ENCODE measurements at places on chromosomes 6 and 20. TPM values are rescaled to one million over a fixed set of nuclear protein-coding genes. Genes with fewer than 3 reads are reported as not detected.

ZNF311 gene
- polyA plus RNA-seq, result 0.08 TPM

EMILIN3 gene
- polyA plus RNA-seq, result not detected

SLC35D3 gene
- polyA plus RNA-seq, result not detected

AVP gene
- not detected for polyA plus RNA-seq

- no peak for DNase-seq
- no peaks in the 10 kb centered on the region for H3K36me3 ChIP-seq
- no peak overlapping the region for H3K4me3 ChIP-seq
- H3K27me3 ChIP-seq, result no peaks in the 10 kb centered on the region
- no peak overlapping the region for H3K27ac ChIP-seq
- H3K4me1 ChIP-seq, result no peaks in the 10 kb centered on the region
Observed at GRCh38 chr6:162493917-162494316, 233.6 kb downstream of the PRKN start.

DNA sequence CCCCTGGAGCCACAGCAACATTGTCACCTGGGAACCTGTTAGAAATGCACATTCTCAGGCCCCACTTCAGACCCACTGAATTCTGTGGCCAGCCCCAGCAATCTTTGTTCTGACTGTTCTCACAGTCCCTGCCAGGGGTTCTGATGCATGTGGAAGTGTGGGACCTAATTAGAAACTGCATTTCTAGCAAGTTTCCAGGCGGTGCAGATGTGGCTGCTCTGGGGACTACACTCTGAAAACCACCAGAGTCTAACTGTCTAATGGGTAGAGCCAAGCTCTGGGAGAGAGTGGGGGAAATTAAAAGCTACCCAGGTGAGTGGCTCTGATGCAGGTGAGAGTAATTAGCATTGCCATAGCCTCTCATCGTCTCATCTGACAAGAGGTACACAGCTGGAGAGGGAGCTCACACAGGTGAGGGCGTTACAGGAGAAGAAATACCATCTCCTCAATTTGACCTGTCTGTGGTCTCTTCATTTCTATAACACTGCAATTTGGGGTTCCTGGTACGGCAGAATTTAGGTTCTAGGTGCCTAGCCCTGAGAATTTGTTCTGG, 66.0 kb downstream of the SNX5 start:
- no peaks in the 10 kb centered on the region for H3K4me1 ChIP-seq
- no peak overlapping the region for H3K27ac ChIP-seq
- H3K36me3 ChIP-seq, result no peaks in the 10 kb centered on the region
- no peak for DNase-seq

- H3K4me3 ChIP-seq, result peak overlapping the region; percentile 1
- H3K4me1 ChIP-seq, result no peaks in the 10 kb centered on the region
- peak; percentile 8 for DNase-seq
- H3K27me3 ChIP-seq, result no peaks in the 10 kb centered on the region
Observed at GRCh38 chr20:4973330-4974097, 27.8 kb downstream of the SLC23A2 start.

GRCh38 chr6:81241126-81242041, 511.1 kb downstream of the TENT5A start:
- no peak overlapping the region for H3K4me3 ChIP-seq
- DNase-seq, result no peak
- no peak overlapping the region for H3K27ac ChIP-seq
- no peaks in the 10 kb centered on the region for H3K36me3 ChIP-seq

DNA sequence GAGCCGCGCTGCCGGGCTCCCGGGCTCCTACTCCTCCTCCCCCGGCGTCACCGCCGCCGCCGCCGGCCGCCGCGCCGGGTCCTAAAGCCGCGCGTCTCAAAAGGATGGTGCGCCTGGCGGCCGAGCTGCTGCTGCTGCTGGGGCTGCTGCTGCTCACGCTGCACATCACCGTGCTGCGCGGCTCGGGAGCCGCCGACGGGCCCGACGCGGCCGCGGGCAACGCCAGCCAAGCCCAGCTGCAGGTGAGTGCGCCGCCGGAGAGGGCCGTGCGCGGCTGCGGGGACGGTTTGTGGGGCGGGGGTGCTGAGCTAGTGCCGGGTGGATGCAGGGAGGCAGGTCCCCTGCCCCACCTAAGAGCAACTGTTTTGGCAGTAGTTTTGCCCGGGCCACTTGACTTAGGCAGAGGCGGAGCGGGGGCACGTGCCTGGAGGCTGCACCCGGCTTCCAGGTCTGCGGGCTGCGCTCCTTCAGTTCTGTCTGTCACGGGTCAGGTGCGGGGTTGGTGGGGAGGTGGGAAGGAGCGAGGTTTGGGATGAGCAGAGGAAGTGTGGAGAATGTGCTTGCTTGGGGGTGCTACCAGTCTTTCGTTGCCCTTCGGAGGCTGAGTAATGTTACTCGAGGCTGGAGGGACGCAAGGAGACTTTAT, 722 bp downstream of the ISM1 start:
- peaks cover 18% of the 10 kb centered on the region for H3K4me1 ChIP-seq
- DNase-seq, result peak; percentile 59

DNA sequence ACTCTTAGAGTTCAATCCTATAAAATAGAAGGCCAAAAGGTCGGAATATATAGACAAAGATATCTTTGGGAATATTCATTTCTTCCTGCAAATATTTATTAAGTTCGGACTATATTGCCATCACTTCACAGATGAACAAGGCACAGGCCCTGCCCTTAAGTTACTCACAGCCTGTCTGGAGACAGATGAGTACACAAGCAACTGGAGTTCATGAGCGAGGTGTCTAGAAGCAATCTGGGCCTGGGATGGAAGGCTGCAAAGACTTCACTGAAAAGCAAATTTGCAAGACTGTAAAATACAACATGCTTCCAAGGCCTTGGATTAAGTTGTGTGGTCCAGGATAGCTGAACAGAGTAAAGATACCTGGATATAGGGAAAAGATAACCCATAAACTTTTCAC, 56.7 kb upstream of the CEP85L start:
- H3K27me3 ChIP-seq, result no peaks in the 10 kb centered on the region
- peak overlapping the region; percentile 91 for H3K4me3 ChIP-seq
- peaks cover 3% of the 10 kb centered on the region for H3K36me3 ChIP-seq
- no peak for DNase-seq
- H3K27ac ChIP-seq, result peak overlapping the region; percentile 76

DNA sequence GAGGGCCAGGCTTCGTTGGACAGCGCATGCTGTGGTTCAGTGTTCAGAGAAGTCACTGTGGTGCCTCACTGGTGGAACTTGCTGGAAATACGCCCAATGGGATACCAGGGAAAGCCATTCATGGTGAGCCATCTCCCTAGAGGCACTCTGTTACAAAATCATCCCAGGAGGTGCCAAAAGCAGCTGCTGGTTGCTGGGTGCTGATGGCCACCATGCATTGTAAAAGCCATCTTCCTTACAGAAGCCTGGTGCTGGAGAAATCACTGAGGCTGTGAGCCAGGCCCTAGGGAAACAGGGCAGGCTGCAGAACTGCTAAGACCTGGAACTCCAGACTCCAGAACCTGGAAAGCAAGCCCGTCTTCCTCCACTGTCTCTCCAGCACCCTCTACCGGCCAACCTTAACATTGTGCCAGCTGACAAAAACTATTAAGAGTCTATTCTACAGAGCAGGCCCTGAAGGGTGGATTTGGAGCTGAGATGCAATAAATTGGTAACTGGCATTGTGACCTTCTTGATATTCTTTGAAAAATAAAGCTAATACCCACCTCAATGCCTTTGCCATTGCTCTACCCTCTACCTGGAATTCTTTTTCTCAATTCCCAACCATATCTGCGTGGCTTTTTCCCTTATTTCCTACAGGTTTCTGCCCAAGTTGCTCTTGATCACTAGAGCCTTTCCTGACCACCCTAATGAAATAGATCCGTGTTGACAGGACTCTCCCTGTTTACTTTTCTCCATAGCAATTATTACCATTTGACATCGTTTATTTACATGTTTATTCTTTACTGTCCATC, 18.5 kb downstream of the SNRPB start:
- no peaks in the 10 kb centered on the region for H3K27me3 ChIP-seq
- no peaks in the 10 kb centered on the region for H3K36me3 ChIP-seq
- H3K4me3 ChIP-seq, result no peak overlapping the region
- no peaks in the 10 kb centered on the region for H3K4me1 ChIP-seq
- H3K27ac ChIP-seq, result no peak overlapping the region

DNA sequence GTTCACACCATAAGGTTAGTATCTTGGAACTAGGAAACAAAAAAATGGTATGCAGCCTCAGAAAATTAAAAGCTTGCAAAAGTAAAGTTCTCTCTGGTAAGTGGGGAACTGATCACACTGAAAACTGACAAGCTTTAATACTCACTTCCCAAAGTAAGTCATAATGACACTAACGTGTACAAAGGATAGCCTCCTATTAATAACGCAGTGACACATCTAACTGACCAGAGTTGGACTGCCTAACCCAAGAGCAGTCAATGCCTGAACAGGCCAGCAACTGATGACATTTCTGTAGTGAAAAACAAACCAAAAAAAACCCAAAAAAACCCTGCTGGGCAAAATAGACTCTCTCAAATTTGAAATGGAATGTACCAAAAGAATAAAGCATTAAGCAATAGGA, 30.7 kb downstream of the CHD6 start:
- H3K36me3 ChIP-seq, result peaks cover 18% of the 10 kb centered on the region
- H3K27me3 ChIP-seq, result no peaks in the 10 kb centered on the region
- H3K27ac ChIP-seq, result no peak overlapping the region
- H3K4me3 ChIP-seq, result no peak overlapping the region

DNA sequence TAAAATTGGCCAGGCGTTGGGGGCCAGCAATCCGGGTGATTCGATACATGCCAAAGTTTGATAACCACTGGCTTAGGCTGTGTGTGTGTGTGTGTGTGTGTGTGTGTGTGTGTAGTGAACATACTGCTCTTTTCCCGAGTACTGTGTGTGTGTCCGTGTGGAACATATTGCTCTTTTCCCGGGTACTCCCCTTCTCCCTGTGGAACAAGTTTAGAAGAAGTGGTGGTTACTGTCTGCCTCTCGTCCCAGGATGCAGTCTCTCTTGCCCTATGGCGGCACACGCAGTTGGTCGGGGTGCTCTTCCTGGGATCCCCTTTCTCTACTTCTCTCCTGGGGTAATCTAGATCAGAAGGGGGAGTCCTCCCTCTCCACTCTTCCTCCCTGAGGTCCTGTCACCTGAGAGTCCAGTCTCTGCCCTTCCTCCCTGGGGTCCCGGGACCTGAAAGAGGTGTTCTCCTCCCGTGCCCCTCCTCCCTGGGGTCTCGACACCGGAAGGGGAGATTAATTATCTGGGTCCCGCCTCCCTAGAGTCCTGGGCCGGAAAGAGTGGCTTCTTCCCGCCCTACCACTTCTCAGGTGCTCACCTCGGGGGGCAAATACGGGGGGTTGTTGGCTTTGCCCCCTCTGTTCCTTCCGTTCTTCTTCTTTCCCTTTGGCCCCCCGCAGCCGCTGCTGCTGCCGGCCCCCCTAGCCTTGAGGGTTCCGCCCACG, 516 bp downstream of the GTPBP2 start:
- H3K27me3 ChIP-seq, result no peaks in the 10 kb centered on the region
- H3K36me3 ChIP-seq, result no peaks in the 10 kb centered on the region
- H3K4me1 ChIP-seq, result peaks cover 11% of the 10 kb centered on the region
- DNase-seq, result peak; percentile 51
- peak overlapping the region; percentile 76 for H3K27ac ChIP-seq
- peak overlapping the region; percentile 98 for H3K4me3 ChIP-seq

DNA sequence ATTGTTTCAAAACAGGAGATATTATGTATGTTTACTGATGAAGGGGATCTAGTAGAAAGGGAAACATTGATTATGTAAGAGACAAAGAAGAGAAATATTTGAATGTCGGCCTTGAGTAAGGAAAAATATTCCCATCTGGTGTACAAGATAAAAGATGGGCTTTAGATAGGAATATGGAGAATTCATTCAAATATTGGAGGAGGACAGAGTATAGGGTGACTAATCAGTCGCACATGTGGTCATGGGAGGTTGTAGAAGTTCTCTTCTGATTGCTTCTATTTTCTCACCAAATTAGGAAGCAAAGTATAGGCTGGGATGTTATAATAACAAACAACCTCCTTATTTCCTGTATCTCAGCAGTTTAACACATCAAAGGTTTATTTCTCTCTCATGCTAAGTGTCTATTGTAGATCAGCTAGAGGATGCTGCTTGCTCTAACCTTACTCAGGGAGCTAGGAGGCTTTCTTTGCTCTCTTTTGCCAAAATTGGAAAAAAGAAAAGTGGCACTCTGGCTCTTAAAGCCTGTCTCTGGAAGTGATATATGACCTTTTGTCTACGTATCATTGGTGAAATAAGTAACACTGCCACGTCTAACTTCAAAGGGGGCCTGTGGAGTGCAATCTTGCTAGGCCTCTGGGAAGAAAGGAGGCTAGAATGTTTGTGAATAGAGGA, 1.2 kb upstream of the HDDC2 start:
- peak overlapping the region; percentile 76 for H3K27ac ChIP-seq
- H3K27me3 ChIP-seq, result no peaks in the 10 kb centered on the region
- H3K4me1 ChIP-seq, result peaks cover 34% of the 10 kb centered on the region
- H3K36me3 ChIP-seq, result peaks cover 8% of the 10 kb centered on the region
- no peak overlapping the region for H3K4me3 ChIP-seq
- DNase-seq, result no peak

DNA sequence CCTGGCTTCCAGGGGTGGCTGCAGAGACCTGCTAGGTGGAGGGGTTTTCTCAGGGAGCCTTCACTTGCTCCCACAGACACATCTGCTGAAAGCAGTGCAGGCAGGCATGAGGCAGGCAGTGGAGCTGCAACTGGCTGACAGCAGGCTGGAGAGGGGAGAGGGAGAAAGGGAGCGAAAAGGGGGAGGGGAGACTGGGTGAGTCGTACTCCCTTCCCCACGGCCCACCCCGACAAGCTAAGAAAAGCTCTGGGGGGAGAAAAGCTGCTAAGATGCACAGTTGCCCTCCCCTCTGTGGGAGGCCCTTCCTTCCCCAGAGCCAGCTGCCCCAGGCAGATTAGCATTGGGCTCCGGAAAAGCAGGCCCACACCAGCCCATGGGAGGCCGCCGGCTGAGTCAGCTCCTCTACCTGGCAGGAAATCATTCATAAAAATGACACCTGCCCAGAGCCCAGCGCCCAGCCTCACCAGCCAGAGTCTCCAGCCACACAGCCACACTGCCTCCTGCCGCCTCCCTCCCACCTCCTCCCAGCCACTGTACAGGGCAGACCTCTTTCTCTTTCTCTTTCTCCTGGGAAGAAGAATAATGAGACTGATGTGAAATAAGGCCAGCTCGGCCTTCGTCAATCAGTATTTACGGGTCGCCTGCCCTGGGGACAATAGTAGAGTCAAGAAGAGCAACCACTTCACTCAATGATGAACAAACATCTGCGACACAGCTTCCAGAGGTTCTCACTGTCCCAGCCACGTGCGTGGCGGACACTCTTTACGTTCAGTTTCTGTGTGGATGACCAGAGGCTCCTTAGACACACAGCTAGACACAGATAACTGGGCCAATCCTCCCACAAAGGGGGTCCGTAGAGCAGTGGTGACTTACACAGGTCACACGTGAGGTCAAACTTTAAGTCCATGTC, 7.7 kb upstream of the C20orf203 start:
- H3K27ac ChIP-seq, result no peak overlapping the region
- H3K36me3 ChIP-seq, result no peaks in the 10 kb centered on the region
- no peaks in the 10 kb centered on the region for H3K27me3 ChIP-seq
- H3K4me3 ChIP-seq, result no peak overlapping the region
- DNase-seq, result no peak

DNA sequence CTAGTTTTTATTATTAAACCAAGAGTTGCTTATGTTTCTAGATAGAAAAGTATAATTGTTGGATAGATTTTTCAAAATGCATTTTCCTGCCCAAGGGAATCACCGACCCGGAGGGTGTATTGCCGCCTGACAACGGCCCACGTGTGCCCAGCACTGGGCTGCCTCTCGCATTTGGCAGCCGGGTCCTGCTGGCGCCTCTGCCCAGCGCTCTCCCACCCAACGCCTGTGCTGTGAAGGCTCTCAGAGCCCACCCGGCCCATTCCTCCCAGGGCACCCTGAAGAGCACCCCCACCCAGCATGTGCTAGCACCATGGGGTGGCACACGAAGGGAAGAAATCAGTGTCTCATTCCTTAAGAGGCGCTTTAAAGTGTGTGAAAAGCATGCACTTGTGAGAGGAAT, 88.3 kb upstream of the AFDN start:
- H3K4me1 ChIP-seq, result no peaks in the 10 kb centered on the region
- no peak overlapping the region for H3K27ac ChIP-seq
- no peak overlapping the region for H3K4me3 ChIP-seq
- DNase-seq, result no peak
- H3K27me3 ChIP-seq, result no peaks in the 10 kb centered on the region
- no peaks in the 10 kb centered on the region for H3K36me3 ChIP-seq
